ENCODE measurements at places on chromosomes 13 and 19.

GRCh38 chr13:112569821-112570220, 18.1 kb downstream of the TUBGCP3 start:
- DNase-seq, result no peak

- no peak for DNase-seq
These were observed 433.7 kb downstream of the DIAPH3 start for GRCh38 chr13:59730026-59730425.

DNA sequence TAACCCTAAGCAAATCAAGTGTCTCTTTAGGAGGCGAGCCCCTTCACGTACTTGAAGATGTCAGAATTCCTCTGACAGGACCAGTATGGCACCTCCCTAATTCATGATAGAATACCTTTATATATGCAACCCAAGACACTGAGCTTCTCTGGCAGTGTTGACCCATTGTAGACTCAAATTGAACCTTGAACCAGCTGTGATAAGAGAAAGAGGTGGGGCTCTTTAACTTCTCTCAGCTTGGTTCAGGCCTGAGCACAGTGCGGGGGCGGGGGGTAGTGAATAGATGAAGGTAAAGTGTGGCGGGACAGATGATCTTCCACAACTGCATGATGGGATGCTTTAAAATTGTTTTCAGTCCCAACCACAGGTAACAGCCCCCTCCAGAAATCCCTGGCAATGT, 12.1 kb downstream of the MBNL2 start:
- DNase-seq, result no peak

DNA sequence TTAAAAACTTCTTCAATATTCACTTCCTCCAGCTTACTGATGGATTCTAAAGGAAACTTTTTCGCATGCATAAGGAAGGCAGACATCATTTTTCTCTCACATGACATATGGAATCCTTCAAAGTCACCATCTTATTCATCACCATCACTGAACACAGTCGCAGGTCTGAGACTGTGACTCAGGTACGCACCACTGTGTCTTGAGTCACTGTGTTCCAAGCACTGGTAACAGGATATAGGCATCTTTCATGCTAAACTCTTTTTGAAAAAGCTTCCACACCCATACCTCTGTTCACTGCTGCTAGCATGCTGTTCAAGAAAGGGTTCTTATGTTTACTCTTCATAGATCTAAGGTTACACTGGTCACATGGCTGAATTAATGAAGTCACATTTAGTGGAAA, 67.0 kb upstream of the SIAH3 start:
- no peak for DNase-seq

DNA sequence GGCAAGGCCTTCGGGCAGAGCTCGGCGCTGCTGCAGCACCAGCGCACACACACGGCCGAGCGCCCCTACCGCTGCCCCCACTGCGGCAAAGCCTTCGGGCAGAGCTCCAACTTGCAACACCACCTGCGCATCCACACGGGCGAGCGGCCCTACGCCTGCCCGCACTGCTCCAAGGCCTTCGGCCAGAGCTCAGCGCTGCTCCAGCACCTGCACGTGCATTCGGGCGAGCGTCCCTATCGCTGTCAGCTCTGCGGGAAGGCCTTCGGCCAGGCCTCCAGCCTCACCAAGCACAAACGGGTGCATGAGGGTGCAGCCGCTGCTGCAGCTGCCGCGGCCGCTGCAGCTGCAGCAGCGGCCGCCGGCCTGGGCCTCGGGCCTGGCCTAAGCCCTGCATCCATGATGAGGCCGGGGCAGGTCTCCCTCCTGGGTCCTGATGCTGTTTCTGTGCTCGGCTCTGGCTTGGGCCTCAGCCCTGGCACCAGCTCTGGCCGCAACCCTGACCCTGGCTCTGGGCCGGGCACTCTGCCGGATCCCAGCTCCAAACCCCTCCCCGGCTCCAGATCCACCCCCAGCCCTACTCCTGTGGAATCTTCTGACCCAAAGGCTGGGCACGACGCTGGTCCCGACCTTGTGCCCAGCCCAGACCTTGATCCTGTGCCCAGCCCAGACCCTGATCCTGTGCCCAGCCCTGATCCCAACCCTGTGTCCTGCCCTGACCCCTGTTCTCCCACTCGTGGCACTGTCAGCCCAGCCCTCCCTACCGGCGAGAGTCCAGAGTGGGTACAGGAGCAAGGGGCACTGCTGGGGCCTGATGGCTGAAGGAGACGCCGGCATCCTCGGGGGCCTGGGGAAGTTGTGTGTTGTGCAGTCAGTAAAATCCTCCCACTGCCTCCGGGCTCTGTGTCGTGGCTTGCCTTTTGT, 2.0 kb upstream of the MCOLN1 start:
- DNase-seq, result no peak

- no peak for DNase-seq
These were observed 13.6 kb upstream of the SHC2 start for GRCh38 chr19:474126-475078.

GRCh38 chr13:106241974-106242953, 293.2 kb downstream of the EFNB2 start:
- no peak for DNase-seq

DNA sequence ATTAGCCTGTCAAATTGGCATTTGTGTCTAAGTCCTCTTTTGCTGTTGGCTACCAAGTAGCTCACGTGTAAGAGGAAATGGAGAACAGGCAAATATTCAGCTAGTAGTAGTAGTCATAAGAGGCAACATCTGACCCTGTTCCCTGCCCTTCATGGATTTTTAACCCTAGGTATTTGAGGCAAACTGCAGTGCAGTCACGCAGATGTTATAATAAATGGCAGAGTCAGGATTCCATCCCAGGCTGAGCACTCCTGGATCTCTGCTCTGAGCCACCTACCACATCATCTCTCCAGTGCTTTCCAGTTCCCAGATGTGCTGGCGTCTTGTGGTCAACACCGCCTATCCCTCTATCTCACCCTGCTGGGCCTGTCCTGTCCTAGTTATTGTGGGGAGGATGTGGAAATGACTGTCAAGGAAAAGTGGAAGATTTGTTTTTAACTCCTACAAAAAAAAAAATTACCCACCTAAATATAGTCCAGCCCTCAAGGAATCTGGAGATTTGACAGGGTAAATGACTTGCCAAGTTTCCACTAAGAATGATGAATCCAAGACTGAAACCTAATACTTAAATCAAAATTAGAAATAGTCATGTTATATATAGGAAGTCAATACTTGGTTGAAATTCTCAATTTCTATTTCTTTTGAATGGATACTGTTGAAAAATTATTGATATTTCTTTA, 322.9 kb downstream of the GPC6 start:
- no peak for DNase-seq

DNA sequence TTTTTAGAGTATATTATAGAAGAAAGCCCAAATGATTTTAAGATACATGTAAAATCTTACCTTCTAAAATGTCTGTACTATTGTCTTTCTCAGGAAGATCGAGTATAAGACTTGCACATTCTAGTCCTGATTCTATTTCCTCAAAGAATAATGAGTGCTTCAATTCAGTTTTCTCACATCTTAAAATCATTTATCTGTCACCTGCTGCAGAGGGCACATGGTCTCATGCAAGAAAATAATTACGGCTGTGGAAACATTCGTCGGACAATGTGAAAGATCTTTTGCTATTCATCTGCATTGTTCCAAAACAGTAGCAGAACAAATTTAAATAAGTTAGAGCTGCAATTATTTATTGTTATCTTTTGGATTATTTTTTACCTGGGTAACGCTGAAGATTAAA, 1403.5 kb downstream of the PCDH9 start:
- no peak for DNase-seq

GRCh38 chr13:94800423-94800822, 88.1 kb upstream of the SOX21 start:
- DNase-seq, result no peak

DNA sequence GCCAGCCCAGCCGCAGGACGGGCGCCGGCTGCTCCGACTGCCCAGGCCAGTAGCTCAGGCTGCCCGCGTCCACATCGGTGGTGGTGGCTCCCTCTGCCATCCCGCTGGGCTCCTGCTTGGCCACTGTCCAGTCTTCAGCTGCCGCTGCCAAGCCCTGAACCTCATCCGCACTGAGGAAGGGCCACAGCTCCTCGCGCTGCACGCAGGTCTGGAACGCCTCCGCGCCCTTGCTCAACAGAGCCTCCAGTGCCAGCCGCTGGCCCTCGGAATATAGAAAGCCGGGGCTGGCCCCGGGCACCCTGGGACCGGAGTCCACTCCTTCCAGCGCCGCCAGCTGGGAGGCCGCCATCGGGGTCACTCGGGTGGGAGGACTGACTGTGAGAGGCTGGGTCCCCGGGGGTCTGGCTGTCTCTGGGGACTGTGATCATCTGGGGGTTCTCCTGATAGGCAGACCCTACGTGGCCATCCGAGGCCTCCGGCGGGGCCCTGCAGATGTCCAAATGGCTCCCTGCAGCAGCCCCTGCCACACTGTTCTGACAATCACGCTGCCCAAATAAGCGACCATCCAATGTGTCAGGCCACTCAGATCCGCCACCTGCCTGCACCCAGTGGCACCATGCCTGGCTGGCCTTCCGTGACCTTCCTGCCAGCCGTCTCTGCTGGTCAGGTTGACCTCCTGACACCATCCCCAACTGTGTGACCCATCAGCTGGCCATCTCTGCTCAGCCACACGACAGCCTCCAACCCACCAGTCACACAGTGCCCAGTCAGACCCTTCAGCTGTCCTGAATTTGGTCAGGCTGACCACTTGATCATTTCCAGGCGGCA, 1.6 kb downstream of the FAM83E start:
- DNase-seq, result no peak

DNA sequence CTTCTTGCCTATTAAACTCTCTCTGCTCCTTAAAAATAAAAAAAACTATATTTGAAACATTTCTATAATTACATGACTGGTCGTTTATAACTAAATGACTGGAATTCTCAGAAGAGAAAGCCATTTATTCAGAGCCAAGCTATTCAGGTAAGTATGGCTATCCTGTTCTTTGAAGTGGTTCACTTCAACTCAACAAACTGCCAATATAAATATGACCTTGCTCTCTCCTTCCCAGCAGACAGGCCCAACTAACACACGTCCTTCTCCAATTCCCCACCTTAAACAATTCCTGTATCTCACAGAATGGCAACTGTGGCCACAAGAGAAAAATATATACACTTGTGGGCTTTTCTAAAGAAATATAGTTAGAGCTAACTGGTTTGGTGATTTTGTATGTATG, 153.9 kb downstream of the MIPEP start:
- no peak for DNase-seq

- no peak for DNase-seq
These were observed 68.9 kb upstream of the GJB6 start for GRCh38 chr13:20301015-20301402.

- DNase-seq, result no peak
These were observed 14.4 kb downstream of the UBXN6 start for GRCh38 chr19:4443188-4443587.

- DNase-seq, result no peak
These were observed 230.6 kb upstream of the DACH1 start for GRCh38 chr13:72097568-72097967.

- DNase-seq, result no peak
These were observed 7.1 kb upstream of the HSH2D start for GRCh38 chr19:16136185-16136999.

DNA sequence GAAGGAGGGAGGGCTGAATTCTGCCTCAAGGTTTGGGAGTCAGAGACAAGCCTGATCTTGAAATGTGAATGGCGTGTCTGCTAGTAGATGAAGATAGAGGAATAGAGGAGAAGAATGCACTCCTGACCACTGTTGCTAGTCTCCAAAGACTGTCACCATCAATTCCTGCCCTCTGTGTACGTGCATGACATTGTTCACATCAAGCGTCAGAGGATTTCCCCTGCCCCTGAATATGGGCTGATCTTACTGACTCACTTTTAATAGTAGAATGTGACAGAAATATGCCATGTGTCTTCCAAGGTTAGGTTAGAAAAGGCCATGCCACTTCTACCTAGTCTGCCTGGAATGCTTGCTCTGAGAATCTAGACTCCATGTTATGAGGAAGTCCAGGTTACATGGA, 538.6 kb downstream of the DIAPH3 start:
- no peak for DNase-seq

DNA sequence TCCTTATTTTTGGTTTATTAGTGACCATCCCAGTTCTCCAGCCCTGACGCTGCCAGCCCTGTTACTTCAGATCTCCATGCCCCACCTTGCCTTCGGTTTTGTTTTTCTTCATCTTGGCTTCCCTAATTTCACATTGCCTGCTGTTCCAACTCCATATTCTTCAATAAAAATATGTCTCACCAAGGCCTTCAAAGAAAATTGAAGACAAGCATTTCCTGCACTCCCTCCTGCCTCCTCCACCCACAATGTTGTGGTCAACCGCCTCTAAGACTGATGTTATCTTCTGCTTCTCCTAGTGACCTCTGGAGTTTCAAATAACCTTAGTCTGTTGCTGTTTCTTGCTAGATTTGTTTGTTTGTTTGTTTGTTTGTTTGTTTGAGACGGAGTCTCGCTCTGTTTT, 14.6 kb downstream of the PLD3 start:
- no peak for DNase-seq

DNA sequence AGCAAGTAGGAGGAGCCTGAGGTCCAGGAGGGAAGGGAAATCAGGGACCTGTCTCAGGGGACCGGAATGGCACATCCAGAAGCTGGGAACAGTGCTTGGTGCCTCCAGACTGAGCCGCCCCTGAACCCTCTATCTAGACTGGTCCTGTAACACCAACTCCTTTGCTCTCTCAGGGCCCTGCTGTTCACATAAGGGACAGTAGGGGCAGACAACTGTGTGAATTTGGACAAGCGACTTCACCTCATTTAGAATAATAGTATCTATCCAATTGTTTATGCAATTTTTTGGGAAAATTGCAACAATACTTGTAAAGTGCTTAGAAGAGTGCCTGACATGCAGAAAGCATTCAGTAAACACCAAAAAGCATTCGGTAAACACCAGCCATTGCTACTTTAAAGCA, 14.0 kb downstream of the SYMPK start:
- DNase-seq, result no peak

DNA sequence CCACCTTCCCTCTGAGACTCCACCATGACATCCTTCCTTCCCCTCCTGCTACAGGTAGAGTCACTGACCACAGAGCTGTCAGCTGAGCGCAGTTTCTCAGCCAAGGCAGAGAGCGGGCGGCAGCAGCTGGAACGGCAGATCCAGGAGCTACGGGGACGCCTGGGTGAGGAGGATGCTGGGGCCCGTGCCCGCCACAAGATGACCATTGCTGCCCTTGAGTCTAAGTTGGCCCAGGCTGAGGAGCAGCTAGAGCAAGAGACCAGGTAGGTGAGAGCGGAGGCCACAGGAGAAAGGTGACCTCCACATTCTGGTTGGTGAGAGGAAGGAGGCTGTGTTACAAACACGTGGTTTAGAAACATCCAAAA, 27.6 kb downstream of the KCNC3 start:
- no peak for DNase-seq

- DNase-seq, result peak; percentile 65
These were observed 16.1 kb downstream of the LGALS16 start for GRCh38 chr19:39671739-39672363.

Measured in SK-N-DZ (cell line).